ENCODE measurements at places on chromosomes 3 and 15. TPM values are rescaled to one million over a fixed set of nuclear protein-coding genes. Genes with fewer than 3 reads are reported as not detected.

The BCHE gene
- total RNA-seq: 0.27 TPM

The CIDEC gene
- not detected for total RNA-seq

The HDAC11 gene
- 8.8 TPM for total RNA-seq

The OXTR gene
- 0.67 TPM for total RNA-seq

The CD86 gene
- total RNA-seq: not detected

The GHSR gene
- total RNA-seq: not detected

The RAD54L2 gene
- 31.1 TPM for total RNA-seq

The KIF7 gene
- 11.3 TPM for total RNA-seq

The KIF15 gene
- total RNA-seq: 21.6 TPM

The STX19 gene
- not detected for total RNA-seq

The RETNLB gene
- not detected for total RNA-seq

The SCN11A gene
- total RNA-seq: not detected

The SEMA5B gene
- 0.07 TPM for total RNA-seq

The SLC12A1 gene
- total RNA-seq: not detected

The DUOX1 gene
- total RNA-seq: not detected

The PRRT3 gene
- total RNA-seq: 1.5 TPM

The CSTA gene
- total RNA-seq: not detected

The DGKG gene
- total RNA-seq: not detected

The CCR9 gene
- total RNA-seq: not detected

The WDR93 gene
- total RNA-seq: not detected

The SHC4 gene
- not detected for total RNA-seq

The TCTA gene
- 18.6 TPM for total RNA-seq

The FOXL2NB gene
- total RNA-seq: not detected

The SAMD7 gene
- not detected for total RNA-seq

The ACP3 gene
- not detected for total RNA-seq

The CP gene
- total RNA-seq: not detected

The CHRD gene
- 0.53 TPM for total RNA-seq

The C2CD4A gene
- 1.1 TPM for total RNA-seq

The LXN gene
- 119 TPM for total RNA-seq

The ERICH6 gene
- total RNA-seq: not detected

The IQCF5 gene
- not detected for total RNA-seq

The ARPP21 gene
- not detected for total RNA-seq

The PTPRG gene
- 37.5 TPM for total RNA-seq

Measured in endothelial cell of umbilical vein (primary cell).